SK-N-SH (cell line): ENCODE measurements at places on chromosomes 3 and 15. TPM values are rescaled to one million over a fixed set of nuclear protein-coding genes. Genes with fewer than 3 reads are reported as not detected.

Gene UBE2E2
- 46.4 and 57.9 TPM in 2 replicates for polyA plus RNA-seq

Gene SYNM
- polyA plus RNA-seq: 4.3 and 5.0 TPM in 2 replicates

GRCh38 chr3:4575381-4575780, 82.2 kb downstream of the ITPR1 start:
- DNase-seq: no peak

GRCh38 chr3:171982828-171983227, 56.5 kb upstream of the FNDC3B start:
- DNase-seq: no peak

Gene P2RY14
- not detected in 2 replicates for polyA plus RNA-seq

DNA sequence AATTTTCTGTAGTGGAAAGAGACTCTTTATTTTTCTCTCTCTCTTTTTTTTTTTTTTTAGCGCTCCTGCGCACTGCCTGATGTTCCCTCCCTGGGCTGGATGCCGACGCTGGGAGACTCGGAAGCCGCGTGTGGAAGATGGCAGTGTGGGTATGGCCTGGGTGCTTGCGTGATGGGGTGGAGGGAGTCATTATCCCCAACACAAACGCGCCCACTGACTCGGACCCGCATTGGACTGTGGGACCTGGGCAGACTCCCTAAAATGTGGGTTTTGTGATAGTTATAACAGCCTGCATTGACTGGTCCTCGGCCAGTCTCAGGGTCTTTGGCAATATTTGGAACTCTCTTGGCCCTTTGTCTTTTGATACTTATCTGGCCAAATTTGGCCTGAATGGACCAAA, 157.9 kb downstream of the TJP1 start:
- DNase-seq: no peak

Gene SKOR1
- 0.18 and 0.26 TPM in 2 replicates for polyA plus RNA-seq

DNA sequence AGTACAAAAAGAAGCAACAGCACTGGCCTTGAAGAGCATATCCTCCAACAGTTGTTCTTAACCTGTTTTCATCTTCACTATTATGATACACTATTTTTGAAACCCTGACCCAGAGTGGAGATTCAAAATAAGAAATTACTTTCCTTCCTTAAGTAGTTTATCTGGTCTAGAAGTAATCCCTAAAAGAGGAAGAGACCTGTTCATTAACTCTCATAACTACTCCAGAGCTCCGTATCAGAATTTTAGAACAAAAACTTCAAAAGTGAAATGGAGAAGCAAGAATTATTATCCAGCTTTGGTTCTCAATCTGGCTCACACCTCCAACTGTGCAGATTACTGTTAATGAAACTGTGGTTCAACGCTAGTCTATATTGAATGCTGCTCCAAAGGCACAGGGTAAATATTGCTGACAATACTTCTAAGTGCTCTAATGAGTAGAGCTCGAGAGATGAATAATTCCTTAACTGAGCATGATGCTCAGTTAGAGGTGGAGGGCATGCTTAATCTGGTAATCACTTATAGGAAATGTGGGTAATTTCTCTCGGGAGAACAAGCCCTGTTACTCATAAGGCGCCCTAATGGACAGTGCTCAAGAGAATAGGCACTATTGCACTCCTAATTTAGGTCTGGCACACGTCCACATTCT, 5.2 kb downstream of the LCMT2 start:
- DNase-seq: no peak

Gene TMC3
- polyA plus RNA-seq: not detected in 2 replicates

DNA sequence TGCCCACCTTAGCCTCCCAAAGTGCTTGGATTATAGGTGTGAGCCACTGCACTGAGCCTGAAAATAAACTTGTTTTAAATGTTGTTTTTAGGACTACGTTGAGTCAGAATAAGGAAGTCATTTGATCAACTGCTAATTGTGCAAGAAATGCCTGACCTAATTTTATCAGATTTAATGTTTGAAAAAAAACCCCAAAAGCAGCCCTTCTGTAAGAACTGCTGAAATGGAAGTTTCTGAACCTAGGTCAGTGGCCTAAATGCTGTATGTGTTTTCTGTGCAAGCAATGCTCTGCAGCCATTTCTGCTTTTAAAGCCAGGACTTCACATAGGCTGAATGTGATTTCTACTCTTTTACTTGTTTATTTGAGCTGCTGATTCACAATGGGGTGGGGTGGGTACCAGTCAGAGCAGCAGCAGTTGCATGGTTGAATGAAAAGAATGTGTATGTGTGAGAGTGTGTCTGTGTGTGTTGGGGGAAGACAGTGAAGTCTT, 6.6 kb downstream of the GPX1 start:
- no peak for DNase-seq

- DNase-seq: no peak
Measured at GRCh38 chr3:197547306-197548011, 8.3 kb downstream of the BDH1 start.

DNA sequence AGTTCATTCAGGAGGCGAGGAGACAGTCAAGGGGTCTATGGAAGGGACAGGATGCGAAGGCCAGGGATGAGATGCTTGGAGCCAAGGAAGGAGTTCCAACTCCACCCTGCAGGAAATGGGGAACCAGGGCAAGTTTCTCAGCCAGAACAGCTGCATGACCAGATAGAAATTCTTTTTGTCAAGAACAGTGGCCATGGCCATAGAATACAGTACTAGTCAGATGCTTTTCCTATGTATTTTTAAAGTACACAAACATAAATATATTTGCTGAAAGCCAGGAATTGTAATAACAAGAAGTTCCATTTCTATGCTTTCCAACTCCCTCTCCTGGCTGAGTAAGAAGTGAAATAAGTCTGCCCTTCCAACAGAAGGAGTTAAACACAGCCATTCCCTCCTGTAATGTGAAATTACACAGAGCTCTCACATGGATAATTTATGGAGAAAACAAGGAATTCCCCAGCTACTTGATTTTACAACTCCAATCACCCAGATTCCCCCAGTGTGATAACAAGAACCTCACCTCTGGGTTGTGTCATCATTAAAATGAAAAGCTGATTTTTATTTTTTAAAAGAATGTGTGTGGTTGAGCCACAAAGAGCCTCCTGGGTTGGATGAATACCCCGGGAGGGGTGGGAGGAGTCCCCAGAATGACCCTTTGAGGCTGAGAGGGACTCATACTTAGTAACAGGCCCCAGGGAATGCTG, 124.6 kb upstream of the ARHGEF3 start:
- no peak for DNase-seq

Gene PCLAF
- 35.0 and 46.0 TPM in 2 replicates for polyA plus RNA-seq

DNA sequence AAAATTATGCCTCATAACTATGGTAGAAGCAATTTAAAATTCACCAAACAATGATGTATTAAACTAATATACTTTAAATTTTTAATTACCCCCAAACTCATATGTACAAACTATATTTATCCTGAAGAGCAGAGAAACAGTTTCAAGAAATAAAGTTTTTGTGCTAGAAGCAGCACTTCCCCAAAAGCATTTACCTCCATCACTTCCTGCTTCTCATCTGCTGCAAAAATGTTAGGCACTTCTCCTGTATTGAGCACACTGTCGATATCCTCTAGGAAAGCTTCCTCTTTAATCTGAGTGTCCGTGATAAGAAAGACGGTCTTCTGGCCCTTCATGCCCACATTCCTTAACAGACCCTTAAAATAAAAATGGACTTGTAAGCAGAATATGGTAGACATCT, 101.5 kb upstream of the ASB14 start:
- no peak for DNase-seq

GRCh38 chr3:189389346-189389745, 217.6 kb downstream of the TPRG1 start:
- no peak for DNase-seq

DNA sequence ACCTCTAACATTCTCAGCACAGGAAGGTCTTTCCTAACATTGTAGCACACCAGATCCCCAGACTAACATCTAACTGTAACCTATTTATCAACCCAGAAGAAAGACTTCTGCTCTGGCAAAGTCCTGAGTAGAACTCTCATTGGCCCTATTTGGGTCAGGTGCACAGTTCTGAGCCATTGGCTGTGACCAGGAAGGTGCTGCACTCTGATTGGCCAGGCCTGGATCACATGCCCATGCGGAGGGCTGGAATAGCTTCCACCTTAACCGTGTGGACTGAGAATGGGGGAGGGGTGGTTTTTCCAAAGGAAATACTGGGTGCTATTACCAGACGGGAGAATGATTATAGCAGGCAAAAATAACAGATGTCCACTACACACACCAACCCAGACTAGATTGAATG, 11.5 kb downstream of the FEZF2 start:
- no peak for DNase-seq

Gene GMPS
- 13.4 and 14.8 TPM in 2 replicates for polyA plus RNA-seq

DNA sequence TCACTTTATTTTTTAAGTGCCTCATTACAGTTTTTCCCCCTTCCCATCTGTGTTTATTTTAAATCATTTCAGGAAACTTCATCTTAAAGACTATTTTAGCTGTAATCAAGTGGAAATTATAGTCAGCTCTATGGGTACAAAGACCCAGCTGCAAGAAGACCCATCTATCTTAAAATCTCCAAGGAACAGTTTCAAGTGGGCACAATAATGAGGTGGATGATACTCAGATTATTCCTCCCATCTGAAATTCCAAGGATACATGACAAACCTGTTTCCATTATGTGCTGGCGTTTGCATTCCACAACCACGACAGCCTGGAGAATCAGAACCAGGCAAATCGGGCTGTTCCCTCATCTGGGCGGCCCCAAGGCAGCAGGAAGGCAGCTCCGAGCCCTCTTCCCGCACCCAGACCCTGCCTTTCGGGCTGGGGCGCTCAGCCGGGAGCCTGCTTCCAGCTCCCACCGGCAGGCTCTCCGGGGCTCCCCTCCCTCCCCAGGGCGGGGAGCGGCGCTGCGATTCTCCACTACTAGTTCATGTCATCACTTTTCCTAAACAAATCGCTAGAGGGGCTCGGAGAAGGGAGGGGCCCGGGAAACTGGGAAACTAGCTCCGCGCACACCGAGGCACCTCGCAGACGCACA, at the start of gene MGLL:
Gene MGLL, minus strand, starts transcription at position 475 of the 641 bp plus-strand sequence. Its CDS starts 197 bp downstream, at position 278.
- DNase-seq: peak; percentile 78

DNA sequence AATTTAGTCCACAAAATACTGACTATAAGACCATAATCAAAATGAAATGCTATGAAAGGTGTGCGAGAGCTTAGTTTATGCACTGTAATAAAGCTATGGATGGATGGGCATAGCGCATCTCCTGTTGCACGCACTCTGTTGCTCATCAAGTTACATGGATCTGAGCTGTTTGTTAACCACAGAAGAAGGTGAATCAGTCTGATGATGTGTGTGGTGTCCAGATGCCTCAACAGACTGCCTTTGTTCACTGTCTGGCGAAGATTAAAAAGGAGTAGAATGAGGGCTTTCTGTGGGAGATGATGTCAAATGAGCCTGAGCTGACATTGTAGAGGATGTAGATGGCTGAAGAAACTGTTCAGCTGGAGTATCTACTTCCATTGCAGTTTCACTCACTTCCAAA, 36.1 kb downstream of the NSMCE3 start:
- no peak for DNase-seq

Gene GOLGA6A
- not detected in 2 replicates for polyA plus RNA-seq

DNA sequence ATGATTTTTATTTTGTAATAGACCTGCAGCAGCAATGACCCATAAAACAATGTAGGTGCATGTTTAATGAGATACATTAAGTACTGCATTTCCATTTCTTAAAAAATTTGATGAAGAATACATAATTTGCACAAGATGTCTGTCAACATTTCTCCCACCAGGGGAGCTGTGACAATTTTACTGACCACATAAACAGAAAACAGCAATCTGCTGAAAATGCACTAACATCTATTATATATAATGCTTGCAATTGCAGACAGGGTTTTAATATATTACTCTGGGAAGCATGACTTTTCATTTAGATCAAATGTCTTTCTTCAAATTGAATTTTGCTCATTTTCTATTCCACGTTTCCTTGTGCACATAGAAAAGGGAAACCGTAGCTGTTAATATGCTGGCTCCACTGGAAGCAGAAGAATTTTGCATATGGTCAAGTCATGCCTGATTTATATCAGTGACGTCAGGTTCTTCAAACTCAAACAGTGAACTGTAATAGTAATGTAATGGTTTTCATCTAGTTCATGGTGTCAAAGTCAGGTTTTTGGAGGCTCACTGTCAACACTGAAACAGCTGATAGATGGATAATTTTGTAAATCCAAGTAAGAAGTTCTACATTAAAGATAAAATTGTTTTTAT, 79.8 kb upstream of the IGF1R start:
- DNase-seq: no peak

Gene SLC28A2
- polyA plus RNA-seq: not detected in 2 replicates

DNA sequence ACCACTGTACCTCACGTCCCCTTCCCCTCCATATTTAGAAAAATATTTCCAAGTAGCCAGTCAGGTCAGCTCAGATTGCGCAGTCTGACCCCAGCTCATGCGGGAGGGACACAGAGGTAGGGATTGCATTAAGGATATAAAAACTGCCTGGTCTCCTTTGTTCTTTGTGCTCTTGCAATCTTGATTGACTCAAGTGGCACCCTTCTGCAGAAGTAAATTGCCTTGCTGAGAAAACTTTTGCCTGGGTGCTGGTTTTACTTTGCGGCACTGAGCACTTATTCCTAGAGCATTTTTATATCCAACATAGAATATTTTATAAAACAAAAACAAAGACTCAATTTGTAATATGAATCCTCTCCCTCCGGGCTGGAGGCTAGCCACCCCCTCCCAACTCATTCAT, 54.8 kb downstream of the BTD start:
- DNase-seq: no peak

- DNase-seq: no peak
Measured at GRCh38 chr15:39132070-39132469, 448.8 kb upstream of the THBS1 start.

Gene TNIK
- 19.4 and 26.8 TPM in 2 replicates for polyA plus RNA-seq

Gene GMNC
- polyA plus RNA-seq: not detected in 2 replicates

Gene ANKRD63
- polyA plus RNA-seq: not detected in 2 replicates

- no peak for DNase-seq
Measured at GRCh38 chr15:69976366-69976994, 121.2 kb downstream of the TLE3 start.

DNA sequence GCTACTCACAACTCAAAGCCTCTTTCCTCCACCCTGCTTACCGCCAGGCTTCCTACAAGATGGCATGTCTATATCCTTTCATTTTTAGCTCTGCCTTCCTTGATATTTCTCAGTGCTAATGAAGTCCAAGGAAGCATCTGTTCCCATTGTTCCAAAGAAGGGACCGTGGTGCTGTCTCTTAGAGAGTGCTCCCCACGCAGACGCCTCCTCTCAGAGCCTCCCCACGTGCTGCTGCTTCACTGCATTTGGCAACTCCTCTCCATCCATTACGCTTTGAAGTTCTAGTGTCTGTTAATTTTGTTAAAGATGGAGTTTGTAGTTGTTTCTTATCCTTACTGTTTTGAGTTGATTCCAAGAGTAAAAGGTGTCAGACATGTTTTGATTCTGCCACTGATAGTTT, 26.2 kb downstream of the GNB4 start:
- no peak for DNase-seq

Gene PLAAT1
- polyA plus RNA-seq: 1.6 TPM in 2 replicates

Gene LZTFL1
- polyA plus RNA-seq: 11.9 and 19.7 TPM in 2 replicates

GRCh38 chr3:41138146-41138545, 61.2 kb upstream of the CTNNB1 start:
- DNase-seq: no peak

Gene GOLGA8M
- 0.10 TPM in 1 of 2 replicates, not detected in the other for polyA plus RNA-seq
